CD4-positive, alpha-beta T cell treated with Interleukin-17A for 4 hours (primary cell): ENCODE measurements at places on chromosomes 4 and X.

- DNase-seq = no peak
Measured at GRCh38 chr4:74033739-74034138, 4.8 kb downstream of the CXCL3 start.

- no peak for DNase-seq
Measured at GRCh38 chrX:134971926-134972325, 18.9 kb upstream of the SMIM10 start.

- DNase-seq = no peak
Measured at GRCh38 chr4:48913346-48913745, 6.8 kb upstream of the OCIAD2 start.

GRCh38 chr4:129379429-129379828 lies 283.5 kb downstream of the C4orf33 start:
- no peak for DNase-seq

DNA sequence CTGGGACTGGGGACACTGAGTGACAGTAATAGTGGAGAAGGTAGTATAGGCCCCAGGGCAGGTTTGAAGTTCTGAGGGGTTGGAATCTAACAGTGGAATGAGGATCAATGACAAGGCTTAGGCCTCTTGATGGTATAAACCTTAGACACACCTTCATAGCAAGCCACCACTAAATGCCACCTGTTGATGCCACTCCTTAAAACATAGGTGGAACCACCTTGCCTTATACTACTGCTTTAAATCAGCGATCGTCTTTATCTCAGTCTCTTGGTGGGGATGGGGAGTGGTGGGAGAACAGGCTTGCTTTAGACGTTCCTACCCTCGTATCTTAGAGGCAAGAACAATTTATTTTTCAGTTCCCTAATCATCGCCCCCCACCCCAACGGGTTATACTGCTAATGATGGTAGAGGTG lies 1.2 kb downstream of the RAB33B start:
- no peak for DNase-seq

DNA sequence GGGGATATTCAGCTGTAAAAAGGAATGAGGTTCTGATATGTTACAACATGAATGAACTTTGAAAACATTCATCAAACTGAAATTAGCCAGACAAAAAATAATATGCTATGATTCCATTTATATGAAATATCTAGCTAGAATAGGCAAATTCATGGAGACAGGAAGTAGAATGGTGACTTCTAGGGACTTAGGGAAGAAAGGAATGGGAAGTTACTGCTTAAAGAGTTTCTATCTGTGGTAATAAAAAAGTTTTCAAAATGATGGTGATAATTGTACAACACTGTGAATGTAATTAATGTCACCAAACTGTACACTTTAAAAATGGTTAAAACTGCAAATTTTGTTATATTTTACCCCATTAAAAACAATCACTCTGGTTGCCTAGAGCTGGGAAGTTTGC lies 30.2 kb downstream of the SMIM14 start:
- no peak for DNase-seq

- no peak for DNase-seq
Measured at GRCh38 chr4:110484767-110485166, 8.8 kb downstream of the ENPEP start.

GRCh38 chrX:13515211-13515930 lies 54.0 kb upstream of the EGFL6 start:
- DNase-seq = no peak

DNA sequence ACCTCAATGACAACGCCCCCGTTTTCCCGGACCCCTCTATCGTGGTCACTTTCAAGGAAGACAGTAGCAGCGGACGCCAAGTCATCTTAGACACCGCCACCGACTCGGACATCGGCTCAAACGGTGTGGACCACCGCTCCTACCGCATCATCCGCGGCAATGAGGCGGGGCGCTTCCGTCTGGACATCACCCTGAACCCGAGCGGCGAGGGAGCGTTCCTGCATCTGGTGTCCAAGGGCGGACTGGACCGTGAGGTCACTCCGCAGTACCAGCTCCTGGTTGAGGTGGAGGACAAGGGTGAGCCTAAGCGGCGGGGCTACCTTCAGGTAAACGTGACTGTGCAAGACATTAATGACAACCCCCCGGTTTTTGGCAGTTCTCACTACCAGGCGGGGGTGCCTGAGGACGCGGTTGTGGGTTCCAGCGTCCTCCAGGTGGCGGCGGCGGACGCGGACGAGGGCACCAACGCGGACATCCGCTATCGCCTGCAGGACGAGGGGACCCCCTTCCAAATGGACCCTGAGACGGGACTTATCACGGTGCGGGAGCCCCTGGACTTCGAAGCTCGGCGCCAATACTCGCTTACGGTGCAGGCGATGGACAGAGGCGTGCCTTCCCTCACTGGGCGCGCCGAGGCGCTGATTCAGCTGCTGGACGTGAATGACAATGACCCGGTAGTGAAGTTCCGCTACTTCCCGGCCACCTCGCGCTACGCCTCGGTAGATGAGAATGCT lies 2.2 kb downstream of the FAT4 start:
- no peak for DNase-seq

DNA sequence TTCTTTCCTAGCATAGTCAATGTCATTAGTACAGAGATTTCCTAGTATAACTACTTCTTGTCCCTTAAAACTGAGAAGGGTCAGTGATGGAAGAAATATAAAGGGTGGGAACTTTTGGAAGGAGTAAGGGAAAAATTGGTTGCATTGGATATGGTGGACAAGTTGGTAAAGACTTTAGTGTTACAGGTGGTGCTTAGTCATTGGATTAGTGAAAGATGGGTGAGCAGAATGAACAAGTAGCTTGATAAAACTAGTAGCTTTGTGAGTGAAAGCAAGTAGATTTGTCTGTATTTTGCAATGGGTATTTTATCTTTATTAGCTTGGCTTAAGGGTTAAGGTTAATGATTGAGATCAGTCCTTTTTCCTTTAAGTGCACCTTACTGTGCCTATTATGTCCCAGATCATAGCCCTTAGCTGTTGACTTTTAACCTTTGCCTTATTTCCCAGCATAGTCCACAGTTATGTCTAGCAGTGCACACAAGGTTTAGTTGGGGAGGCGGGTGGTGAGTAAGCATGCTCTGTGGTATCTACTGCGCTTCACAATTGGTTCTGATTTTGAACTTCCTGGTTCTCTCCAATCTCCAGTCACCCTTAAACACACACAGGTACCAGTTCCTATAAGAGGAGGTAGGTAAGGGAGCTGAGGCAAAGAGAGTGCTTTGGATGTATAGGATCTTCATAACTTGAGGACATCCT lies 9.5 kb downstream of the WDR44 start:
- peak; percentile 13 for DNase-seq

DNA sequence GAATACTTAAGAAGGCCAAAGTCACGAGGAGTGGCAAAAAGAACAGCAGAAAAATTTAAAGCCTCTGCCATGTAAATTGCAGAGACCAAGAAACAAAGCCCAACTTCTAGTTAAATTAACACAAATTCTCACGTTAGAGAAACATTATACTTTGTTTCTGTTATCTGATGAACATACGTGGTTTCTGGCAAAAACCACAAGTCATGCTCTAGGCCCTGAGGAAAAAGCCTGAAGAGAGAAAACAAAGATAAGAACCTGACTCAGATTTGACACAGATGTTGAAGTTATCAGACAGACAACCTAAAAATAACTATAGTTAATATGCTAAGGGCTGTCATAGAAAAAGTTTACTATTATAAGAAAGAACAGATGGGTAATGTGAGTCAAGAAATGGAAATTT lies 149.1 kb upstream of the PCDH10 start:
- no peak for DNase-seq

DNA sequence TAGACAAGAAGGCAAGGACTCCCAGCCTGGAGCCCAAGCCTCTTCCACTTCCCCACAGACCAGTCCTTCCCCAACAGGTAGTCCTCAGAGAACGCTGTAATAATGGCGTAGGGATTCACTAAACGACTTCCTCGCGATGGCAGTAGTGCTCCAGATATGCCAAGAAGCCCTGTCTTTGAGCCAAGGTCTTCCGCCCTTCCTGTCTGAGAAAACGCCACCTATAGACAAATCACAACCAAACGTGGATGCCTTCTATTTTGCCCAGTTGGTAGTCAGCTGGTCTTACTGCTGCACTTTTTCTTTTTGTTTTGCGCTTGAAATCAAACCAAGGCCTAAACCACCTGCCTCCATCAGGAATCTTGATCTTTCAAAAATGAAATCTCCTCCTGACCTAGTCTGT lies 203.3 kb downstream of the OR13H1 start:
- DNase-seq = peak; percentile 85

DNA sequence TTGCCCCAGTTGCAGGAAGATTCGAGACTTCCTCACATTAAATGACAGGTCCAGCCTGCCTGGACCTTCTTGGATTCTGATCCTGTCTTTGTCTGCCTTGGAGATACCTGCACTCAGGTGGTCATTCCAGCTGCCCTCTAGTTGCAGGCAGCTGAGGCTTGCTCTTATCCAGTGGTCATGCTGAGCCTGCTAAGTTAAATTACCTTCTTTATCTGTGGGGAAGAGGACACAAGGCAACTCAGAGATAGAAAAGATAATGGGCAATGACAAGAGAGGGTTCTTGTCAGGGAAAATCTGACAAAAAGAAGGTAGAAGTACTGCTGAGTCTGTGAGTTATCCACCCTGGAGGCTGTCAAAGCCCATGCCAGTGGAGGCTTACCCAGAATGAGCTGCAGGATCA lies 401.4 kb downstream of the MID1IP1 start:
- DNase-seq = no peak

DNA sequence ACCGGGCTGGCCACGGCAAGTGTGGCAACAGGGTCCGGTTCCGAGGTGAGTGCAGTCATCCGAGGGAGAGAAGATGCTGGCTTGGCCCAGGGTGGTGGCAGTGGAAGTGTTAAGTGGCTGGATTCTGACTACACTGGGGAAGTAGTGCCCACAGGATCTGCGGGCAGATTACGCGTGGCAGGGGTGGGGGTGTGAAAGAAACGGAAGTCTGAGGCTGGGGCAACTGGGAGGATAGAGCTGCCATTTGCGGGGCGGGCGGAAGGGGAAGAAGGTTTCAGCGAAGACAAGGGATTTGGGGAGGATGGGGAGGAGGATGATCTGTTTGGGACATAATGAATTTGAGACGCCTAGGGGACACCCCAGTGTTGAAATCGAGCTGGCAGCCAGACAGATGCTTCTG lies 5.3 kb downstream of the RS1 start:
- DNase-seq = no peak

DNA sequence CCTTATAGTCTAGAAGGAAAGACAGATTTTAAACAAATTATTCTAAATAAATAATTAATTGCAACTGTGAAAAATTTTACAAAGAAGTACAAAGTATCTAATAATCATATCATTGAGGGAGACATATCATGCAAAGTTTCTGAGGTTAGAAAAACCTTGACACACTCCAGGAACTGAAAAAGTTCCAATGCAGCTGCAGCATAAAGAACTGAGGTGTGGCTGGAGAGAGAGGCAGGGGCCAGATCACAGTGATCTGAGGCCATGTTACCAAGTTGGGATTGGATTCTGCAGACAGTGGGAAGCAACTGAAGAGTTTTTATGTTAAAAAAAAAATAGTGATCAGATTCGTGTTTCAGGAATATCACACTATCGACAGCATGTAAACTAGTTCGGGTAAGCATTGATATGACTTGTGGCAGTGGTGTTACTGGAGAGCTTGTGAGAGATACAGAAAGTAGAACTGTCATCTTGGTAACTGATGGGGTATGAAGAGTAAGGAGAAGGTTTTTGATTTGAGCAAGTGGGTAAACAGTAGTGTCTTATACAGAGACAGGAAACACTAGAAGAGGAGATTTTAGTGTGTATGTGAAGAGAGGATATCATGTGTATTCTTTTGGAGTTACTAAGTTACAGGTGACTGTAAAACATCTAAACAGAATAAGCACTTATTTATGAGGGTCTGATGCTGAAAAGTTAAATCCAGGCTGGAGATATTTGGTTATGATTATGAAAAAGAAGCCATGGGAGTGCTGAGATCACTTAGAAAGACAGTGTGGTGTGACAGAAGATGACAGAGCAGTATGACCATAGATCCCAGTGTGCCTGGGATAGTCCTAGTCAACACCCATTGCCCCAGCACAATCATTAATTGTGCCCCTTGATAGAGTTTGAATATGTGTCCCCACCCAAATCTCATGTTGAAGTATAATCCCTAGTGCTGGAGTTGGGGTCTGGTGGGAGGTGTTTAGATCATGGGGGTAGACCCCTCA lies 15.6 kb upstream of the SPRY1 start:
- no peak for DNase-seq

DNA sequence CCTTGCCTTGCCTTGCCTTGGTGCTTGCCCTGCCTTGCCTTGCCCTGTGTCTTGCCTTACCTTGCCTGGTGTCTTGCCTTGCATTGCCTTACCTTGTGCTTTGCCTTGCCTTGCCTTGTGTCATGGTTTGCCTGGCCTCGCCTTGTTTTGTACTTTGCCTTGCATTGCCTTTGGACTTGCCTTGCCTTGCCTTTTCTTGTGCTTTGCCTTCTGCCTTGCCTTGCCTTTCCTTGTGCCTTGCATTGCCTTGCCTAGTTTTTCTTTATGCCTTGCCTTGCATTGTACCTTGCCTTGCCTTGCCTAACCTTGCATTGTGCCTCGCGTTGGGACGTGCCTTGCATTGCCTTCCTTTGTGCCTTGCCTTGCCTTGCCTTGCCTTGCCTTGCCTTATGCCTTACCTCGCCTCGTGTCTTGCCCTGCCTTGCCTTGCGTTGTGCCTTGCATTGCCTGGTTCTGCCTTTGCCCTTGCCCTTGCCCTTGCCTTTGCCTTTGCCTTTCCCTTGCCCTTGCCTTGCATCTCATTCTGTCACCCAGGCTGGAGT lies 82.8 kb downstream of the TAB3 start:
- DNase-seq = no peak

GRCh38 chr4:112234952-112235609 lies 3.5 kb downstream of the AP1AR start:
- DNase-seq = peak; percentile 74

DNA sequence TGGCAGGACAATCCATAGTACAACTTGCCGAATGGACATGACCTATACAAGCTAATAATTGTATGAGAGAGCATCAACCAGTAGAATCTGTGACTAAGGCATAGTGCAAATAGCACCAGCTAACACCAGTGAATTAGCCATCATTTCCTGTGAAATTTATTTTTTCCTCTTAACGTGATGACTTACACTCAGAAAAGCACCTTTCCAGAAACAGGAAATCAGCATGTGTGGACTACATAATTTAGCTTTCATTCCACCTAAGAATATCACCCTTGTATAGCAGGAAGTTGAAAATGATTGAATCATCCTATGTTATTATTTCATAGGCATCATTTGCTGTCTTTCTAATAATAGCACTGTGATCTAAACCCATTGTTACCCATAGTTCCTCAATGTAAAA lies 1393.4 kb upstream of the PCDH7 start:
- no peak for DNase-seq

GRCh38 chr4:99593781-99594641 lies 19.4 kb downstream of the MTTP start:
- no peak for DNase-seq

DNA sequence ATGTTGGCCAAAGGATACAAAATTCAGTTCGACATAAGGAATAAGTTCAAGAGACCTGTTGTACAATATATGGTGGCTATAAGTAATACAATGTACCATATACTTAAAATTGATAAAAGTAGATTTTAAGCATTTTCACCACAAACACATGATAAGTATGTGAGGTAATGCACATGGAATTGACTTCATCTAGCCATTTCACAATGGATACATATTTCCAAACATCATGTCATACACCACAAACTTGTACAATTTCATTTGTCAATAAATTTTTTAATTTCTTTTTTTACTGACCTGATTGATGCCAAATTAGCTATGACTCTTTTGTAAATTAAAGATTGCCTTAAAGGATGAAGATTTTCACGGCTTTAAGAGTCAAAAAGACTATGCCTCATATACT lies 103.1 kb upstream of the VCX2 start:
- DNase-seq = no peak
